ENCODE measurements at places on chromosomes 6 and 20.

DNA sequence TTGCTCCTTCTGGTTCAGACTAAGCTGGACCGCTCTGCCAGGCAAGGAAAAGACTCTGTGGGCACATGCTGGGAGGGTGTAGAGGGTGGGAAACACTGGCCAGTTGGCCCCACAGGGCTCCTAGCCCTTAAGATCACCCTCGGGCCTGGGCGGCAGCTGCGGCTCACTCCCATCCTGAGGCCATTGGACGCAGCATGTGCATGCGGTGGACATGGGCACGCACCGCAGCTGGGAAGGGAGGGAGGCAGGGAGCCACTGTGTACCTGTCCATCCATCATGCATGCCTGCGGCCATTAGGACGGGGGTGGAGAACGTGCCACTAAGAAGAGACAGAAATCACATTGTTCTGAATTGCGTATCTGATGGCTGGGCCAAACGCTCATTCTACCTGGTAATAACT is 140.1 kb upstream of the THBS2 start:
- no peak for DNase-seq

- DNase-seq: no peak
Measured at GRCh38 chr6:145405006-145405551, 330.2 kb downstream of the EPM2A start.

- peak; percentile 63 for DNase-seq
Measured at GRCh38 chr6:127554435-127555006, 22.5 kb upstream of the C6orf58 start.

DNA sequence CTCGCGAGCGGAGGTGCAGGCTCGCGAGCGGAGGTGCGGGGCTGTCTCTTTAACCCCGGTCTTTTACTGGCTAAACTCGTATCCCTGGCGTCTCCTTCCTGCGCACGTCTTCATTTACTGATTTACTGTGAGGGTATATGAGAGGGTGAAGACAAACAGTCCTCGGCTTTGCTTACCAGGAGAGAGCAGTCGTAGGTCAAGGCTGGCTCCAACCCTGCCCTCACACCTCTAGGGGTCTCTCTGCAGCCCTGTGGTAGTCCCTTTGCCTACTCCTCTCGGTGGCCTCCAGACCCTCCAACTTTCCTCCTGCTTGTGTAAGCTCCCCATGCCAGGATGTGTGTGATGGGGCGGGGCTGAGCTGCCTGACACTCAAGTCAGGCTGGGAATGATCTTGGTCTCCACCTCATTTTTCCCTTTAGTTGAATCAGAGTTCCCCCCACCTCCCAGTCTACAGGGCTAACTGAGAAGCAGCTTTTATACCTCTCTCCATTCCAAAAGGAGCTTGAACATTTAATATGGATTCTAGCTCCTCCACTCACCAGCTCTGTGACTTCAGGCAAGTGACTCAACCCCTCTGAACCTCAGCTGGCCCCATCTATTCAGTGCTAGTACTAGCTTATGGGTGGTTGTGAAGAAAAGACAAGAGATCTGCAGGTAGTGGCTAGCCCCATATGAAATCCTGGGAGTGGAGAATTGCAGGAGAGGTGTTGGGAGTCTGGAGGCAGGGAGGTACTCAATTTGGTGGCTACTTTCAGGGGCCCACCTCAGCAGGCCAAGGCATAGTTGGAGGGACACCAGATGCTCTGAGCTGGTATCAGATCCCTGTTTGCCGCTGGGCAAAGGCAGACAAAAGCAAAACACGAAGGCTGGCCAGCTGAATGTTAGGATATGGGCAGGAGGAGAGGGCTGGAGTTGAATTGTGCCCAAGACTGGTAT is 902 bp downstream of the SLC29A1 start:
- DNase-seq: peak; percentile 15

DNA sequence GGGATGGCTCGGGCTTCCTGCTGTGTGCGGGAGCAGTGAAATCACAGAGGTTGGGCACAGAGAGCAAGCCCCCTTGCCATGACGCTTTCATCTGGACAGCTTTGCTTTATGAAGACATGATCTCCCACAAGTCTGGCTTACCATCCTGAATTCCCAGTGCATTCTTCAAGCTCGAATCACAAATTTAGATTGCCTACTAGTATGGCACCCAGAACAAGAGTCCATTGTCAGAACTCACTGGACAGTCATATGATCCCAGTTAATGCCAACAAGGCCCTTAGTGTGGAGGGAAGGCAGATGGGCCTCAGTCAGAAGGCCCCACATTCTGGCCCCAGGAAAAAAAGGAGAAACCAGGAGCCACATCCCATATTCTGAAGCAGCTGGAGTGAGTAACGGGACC is 147.3 kb upstream of the FOXQ1 start:
- DNase-seq: no peak

DNA sequence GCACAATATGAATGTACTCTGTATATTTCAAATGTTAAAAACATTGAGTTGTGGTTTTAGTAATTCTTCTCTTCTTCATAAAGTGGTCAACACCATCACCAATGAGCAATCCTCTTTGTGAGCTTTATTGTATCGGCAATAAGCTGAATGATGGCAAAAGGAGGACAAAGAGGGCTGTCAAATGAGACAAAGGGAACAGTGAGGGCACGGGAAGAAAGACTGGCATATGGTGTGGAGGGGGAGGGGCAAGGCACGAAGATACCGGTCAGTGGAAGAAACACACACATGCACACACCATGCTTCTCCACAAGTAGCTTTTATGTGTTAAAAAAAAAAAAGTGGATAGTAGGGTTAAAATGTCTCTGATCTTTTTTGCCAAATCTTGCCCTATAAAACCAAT is 506.8 kb upstream of the CITED2 start:
- no peak for DNase-seq

- peak; percentile 96 for DNase-seq
Measured at GRCh38 chr20:43938932-43939761, 24.5 kb downstream of the TOX2 start.

GRCh38 chr20:53926428-53927028 is 143.9 kb downstream of the BCAS1 start:
- DNase-seq: peak; percentile 81

- DNase-seq: peak; percentile 40
Measured at GRCh38 chr20:46375771-46376170, 30.6 kb downstream of the ELMO2 start.

GRCh38 chr20:31967830-31968249 is at the start of gene XKR7:
XKR7 (plus strand) TSS chr20:31968151; CDS start chr20:31968176, 25 bp downstream.
- peak; percentile 65 for DNase-seq

DNA sequence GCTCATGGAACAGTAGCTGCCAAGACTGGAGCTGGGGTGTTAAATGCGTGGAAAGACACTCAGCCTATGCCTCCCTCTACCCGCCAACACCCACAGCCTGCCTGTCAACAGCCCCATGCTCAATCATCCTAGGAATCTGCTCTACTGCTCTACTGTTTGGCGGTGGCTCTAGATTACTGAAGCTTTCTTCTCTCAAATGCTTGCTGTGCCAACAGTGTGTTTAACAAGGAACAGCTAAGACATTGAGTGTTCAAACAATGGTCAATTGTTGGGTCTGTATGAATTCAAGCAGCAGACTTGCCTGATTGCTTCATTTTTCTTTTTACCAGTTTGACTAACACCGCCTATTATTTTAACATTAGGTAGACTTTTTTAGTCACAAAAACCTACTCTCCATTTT is 258.6 kb downstream of the SOD2 start:
- no peak for DNase-seq

DNA sequence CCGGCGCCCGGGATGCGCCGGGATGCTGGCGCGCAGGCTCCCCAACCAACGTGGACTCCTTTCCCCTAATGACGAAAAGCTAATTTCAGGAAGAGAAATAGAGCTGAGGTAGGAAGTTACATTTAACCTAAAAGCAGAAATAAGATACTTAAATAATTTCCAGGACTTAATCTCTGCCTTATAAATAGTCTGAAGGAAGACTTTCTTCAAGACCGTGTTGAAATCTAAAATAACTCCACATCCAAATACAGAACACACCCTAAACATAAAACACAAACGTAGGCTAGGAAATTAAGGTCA is 1.3 kb downstream of the ASF1A start:
- no peak for DNase-seq

DNA sequence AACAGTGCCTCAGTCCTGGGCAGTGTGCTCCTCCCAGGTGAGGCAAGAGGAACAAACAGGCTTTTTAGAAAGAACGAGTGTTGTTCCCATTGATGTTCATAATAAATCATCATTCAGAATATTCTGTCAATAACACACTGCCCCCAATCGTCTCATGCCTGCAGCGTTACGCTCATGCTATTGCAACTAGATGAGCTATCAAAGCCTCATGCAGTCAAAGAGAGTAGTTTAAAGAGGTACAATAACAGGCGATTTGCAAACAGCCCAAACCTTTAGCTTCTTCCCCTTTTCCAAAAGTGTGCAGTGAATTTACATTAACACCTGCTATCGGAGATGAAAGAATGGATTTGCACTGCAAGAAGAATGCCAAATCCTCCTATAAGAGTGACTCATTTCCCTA is 1164.7 kb upstream of the MAP3K7 start:
- DNase-seq: no peak

DNA sequence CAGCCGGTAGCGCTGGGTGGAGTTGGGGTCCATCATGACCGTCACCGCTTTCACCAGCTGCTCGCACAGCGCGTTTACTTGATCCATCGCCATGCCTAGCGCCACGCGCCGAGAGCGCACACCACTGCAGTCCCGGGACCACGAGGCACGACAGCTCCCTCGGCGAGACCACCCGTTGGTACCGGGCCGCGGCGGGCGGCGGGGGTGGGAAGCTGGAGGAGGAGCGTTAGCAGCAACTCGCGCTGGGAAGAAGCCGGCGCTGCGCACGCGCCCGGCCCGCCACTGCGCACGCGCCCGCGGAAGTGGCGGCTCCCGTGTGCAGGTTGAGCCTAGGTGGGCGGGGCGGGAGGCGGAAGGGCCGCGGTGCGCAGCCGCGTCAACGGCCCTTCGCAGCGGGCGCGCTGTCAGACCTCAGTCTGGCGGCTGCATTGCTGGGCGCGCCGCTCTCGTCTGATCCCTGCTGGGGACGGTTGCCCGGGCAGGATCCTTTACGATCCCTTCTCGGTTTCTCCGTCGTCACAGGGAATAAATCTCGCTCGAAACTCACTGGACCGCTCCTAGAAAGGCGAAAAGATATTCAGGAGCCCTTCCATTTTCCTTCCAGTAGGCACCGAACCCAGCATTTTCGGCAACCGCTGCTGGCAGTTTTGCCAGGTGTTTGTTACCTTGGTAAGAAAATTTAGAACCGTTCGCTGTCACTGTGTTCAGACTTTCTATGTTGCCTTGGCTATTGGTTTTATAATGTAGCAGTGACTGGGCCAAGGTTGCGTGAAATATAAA is at the start of the genes POLH and XPO5:
POLH (plus strand) TSS at position 414 of the 780 bp plus-strand sequence. CDS start 6,135 bp downstream, outside the sequence.
XPO5 (minus strand) TSS at position 267 of the 780 bp plus-strand sequence; CDS start at position 93, 174 bp downstream.
- peak; percentile 91 for DNase-seq

GRCh38 chr20:59121714-59122565 is 41.7 kb upstream of the ZNF831 start:
- DNase-seq: no peak

- no peak for DNase-seq
Measured at GRCh38 chr6:114158411-114158810, 184.4 kb downstream of the HS3ST5 start.

GRCh38 chr6:92545861-92546260 is 873.5 kb downstream of the EPHA7 start:
- no peak for DNase-seq
